ENCODE measurements at places on chromosomes 7 and 10.

- DNase-seq, result no peak
Measured at GRCh38 chr7:2792856-2793487, 51.1 kb downstream of the GNA12 start.

DNA sequence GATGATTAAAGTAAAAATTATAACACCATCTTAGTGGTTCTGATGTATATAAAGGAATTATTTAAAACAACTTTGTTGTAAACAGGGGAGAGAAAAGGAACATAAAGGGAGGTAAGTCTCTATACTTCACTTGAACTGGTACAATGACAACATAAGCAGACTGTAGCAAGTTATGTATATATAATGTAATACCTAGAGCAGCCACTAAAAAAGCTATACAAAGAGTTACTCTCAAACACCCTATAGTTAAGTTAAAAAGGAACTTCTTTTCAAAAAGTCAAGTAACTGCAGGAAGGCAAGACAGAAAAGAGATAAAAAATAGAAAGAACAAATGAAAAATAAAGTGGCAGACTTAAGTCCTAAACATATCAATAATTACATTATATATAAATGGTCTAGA, 82.3 kb downstream of the ZNF503 start:
- no peak for DNase-seq

- no peak for DNase-seq
Measured at GRCh38 chr7:128155100-128155740, 85.9 kb upstream of the LEP start.

DNA sequence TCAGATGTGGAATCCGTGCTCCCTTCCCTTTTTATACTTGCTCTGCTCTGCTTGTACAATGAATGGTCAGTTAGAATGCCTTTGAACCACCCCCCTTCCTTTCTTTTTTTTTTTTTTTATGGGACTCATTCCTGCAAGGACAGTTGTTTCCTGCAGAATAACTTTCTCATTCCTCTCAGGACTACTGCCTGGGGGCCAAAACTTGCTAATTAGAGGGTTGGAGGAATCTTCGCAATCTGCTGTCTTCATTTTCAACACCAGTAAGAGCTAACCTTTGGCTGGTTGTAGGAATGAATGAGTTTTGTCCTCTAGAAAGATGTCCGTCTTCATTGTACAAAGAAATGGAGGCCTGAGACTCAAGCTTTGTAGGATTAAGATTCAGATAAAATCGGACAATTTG, 868.1 kb downstream of the LRMDA start:
- no peak for DNase-seq

GRCh38 chr7:51428217-51428887, 111.7 kb upstream of the COBL start:
- no peak for DNase-seq

GRCh38 chr7:22052674-22053365, 107.1 kb upstream of the CDCA7L start:
- DNase-seq, result no peak

DNA sequence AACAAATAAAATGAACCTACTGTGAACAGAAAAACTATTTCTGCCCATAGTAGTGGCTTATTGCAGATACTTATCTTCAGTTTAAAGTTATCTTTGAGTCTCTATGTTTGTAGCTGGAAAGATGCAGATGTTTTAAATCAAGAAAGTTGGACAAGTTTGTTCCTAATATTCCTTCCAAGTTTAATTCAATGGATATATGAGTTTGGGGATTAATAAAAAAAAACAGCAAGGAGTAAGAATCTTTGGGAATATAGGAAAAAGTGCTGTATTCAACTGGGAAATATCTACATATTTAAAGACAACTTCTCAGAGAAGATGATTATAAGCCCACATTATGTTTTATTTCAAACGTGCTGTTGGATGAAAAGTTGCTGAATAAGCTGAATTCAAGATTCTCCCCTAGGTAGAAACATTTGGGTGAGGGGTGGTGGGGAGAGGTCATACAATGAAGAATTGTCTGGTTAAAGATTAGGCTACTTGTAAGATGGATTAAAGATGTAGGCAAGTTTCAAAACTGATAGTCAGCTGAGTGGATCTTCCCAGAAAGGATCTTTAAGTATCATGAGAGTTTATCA, 1135.2 kb downstream of the CNTNAP2 start:
- no peak for DNase-seq

- DNase-seq, result no peak
Measured at GRCh38 chr7:75658802-75659201, 79.9 kb downstream of the HIP1 start.

DNA sequence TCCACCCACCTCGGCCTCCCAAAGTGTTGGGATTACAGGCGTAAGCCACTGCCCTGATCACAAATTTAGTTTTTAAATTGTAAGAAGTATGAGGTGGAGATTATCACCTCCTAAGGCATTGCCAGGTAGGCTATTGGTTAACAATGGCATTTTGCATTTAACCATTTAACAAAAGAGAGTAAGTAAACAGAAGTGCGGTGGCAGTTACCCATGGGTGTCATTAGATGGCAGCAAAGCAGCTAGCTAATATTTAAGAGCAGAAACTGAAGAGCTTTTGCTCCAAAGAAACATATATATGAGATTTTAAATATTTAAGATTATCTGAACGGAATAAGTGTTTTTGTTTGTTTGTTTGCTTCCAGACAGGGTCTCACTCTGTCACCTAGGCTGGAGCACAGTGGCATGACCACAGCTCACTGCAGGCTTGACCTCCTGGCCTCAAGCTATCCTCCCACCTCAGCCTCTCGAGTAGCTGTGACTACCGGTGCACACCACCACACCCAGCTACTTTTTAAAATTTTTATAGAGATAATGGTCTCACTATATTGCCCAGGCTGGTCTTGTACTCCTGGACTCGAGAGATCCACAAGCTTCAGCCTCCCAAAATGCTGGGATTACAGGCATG, 325.5 kb upstream of the C7orf33 start:
- DNase-seq, result no peak

- DNase-seq, result no peak
Measured at GRCh38 chr10:98289802-98290209, 21.8 kb upstream of the LOXL4 start.

GRCh38 chr7:49980465-49980864, 112.6 kb downstream of the ZPBP start:
- DNase-seq, result no peak

DNA sequence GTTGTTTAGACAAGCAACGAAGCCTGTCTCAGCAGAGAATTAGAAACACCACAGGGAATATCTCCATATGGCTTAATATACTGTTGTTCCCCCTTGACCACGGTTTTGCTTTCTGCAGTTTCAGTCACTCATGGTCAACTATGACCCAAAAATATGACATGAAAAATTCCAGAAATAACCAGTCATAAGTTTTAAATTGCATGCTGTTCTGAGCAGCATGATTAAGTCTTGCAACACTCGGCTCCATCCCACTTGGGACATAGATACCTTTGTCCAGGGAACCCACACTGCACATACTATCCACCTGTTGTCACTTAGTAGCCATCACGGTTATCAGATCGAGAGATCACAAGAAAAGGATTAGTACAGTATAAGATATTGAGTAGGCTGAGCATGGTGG, 60.7 kb upstream of the FOXK1 start:
- no peak for DNase-seq

DNA sequence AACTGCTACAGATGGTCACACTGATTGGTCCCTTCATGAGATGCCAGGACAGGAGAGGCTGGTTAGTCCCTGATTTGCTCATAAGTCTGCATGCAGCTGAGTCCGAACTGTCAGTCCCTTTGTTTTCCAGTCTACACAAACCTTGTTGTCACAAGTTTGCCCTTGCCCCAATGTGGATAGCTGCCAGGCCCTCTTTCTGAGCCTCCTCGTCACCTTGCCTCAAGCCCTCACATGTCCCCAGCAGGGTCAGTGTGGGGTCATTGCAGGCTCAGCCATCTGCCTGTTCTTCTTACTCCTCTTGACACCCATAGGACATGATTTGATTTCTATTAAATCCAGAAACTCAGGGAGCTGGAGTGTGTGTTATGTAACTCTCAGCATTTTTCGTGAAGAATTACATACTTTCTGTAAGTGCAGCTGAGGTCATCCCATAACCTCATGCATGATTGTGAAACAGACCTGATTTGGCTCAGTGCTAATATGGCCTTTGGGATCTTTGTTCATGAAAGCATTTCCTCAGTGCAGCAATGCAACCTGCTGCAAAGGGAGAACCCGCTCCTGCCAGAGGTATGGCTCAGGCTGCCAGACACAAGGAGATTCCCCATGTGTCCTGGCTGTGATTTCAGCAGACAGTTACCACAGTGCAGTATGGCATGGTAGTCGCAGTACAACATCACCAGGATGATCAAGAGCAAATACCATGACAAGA, 70.0 kb upstream of the ZMIZ2 start:
- DNase-seq, result no peak

Data from stimulated activated CD8-positive, alpha-beta memory T cell treated with anti-CD3 and anti-CD28 coated beads, Interleukin-15, amount 100 ng/mL, for 24 hours (primary cell).